ENCODE measurements at places on chromosomes 3 and 15.

DNA sequence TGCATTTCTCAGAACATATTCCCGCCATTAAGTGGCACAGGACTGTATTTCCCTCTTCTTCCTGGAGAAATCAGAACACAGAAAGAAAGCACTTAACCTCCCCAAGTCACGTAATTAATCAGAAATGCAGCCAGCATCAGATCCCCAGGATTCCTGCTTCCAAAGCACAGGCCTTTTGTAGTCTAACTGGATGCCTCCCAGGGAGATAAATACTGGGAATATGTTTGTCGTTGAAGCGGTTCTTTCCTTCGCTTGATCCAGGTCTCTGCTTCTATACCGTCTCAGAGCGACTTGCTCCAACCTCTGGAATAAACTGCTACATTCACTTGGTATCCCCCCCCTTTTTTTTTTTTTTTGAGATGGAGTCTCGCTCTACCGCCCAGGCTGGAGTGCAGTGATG, 198.6 kb downstream of the KBTBD8 start:
- no peak for DNase-seq

DNA sequence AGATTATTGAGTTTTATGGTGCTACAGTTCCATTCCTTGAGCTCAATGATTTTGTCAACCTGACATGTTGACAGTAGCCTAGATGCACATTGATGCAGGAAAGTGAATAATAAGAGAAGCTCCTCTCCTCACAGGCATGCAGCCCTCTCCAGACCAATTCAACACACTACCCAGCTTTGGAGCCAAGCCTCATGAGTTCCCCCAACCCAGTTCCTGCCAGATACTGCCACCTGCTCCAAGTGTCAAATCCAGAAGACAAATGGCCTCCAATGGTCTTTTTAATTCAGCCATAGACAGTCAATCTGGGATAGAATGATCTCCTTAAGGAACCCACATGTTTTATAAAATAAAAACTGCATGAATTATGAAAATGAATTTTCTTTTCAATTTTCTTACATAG, 83.7 kb upstream of the ARHGEF3 start:
- no peak for DNase-seq

- no peak for DNase-seq
These were observed 50.1 kb downstream of the GLCE start for GRCh38 chr15:69210574-69210973.

GRCh38 chr3:122562923-122563716, 980 bp downstream of the PARP9 start:
- DNase-seq = no peak

DNA sequence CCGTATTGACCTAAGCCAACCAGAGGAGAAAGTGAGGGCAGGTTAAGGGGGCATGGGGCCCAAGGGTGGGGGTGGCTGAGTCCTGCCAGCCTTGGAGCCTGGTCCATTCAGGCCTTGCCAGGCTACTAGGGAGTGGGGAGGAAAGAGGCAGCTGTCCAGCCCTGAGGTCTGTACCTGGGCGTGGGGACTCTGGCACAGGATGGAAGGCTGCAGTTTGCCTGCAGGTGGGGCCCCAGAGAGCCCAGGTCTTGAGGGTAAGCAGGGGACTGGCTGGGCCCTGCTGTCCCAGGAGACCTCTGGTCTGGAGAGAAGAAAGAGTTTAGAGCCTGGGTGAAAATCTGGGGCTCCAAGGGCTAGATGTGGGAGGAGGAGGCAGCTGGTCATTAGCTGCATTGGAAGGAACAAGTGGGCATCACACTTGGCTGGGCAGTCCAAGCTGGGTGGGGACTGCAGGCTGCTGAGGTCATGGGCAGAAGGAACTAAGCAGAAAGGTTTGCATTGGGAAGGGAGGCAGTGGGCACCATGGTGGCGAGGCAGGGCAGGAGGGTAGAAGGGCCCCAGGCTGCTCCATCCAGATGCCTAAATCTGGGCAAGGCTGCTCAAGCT, 108.4 kb downstream of the OXNAD1 start:
- no peak for DNase-seq
